Fibroblast of gingiva (primary cell): ENCODE measurements at places on chromosomes 4 and X.

DNA sequence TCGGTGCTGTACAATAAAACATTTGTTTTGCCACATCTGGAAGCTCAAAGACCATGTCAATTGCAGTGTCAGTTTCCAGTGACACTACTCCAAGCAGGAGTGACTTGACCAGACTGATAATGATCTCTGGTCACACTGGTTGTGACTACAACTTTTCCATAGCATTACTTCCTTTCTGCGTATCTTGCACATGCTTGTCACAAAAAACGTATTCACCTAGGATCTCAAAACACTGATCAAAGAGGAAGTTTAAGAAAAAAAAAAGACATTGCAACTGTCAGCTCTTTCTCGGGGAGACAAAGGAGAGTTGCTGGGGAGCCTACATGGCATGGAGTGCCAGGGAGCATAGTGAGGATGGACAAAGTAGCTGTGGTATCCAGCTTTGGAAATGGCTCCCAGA, 60.6 kb downstream of the OPHN1 start:
- no peak for DNase-seq

DNA sequence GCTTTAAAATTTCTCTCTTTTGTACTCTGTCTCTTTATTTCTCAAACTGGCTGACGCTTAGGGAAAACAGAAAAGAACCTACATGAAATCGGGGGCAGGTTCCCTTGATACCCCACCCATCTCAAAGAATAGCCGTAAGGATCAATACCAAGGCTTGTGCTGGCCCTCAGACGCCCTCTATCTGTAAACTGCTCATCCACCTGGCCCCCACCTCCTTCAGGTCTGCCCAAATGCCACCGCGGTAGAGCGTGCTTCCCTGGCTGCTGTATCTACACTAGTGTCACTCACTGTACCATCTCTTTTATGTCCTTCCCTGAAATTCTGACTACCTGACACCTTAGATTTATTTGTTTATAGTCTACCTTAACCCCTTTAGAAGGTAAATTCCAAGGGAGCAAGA, 62.8 kb downstream of the SMIM20 start:
- DNase-seq, result no peak

- DNase-seq, result no peak
Measured at GRCh38 chr4:5967783-5968182, 50.4 kb downstream of the C4orf50 start.

GRCh38 chrX:54473993-54474859, 21.8 kb downstream of the FGD1 start:
- no peak for DNase-seq

DNA sequence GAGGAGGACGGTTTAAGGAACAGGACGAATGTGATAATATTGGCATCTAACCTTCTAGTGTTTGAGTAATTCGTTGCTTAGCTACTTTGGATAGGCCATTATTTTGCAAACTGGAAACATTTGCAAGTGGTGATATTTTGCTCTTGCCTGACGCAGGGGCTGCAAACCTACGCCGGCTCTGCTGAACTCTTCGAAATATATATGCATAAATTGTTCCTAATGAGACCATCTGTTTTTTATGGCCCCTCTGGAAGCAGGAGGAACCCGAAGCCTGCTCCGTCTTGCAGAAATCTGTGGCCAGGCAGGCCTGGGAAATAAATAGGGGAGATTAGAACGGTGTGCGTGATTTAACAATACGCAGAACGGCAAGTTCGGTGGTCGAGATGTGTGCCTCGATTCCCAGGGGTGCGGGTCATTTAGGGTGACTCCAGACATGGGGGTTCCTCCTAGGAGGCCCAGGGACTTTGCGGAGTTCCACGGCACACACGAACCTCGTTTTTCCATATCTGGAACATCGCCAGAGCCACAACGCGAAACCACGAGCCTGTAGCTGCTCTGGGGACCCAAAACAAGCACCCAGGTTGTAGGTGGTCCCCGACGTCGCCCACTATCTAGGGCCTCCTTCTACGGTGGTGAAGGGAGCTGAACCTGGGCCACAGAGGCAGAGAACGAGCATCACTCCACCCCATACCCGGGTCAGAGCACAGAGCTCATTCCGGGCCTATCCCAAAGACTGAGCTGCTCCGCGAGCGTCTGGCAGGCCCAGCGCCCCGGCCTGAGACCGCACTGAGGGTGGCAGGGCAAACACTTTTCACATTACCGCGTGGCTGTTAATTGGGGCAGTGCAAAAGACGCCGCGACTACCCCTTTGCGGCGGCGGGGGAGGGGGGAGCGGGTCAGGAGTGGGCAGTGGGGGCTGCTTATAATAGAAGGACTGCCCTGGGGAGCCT, 89.7 kb downstream of the BCOR start:
- no peak for DNase-seq

GRCh38 chr4:183838987-183839712, 66.0 kb upstream of the STOX2 start:
- DNase-seq, result no peak
